ENCODE measurements at places on chromosomes 7 and 10. TPM values are rescaled to one million over a fixed set of nuclear protein-coding genes. Genes with fewer than 3 reads are reported as not detected.

Gene C10orf71
- total RNA-seq, result not detected

- peak; percentile 87 for DNase-seq
- H3K4me3 ChIP-seq, result no peak overlapping the region
- H3K36me3 ChIP-seq, result no peaks in the 10 kb centered on the region
- H3K27ac ChIP-seq, result peak overlapping the region; percentile 11
- peaks cover 33% of the 10 kb centered on the region for H3K4me1 ChIP-seq
Observed at GRCh38 chr7:90625562-90625961, 29.4 kb downstream of the CDK14 start.

- H3K27ac ChIP-seq, result no peak overlapping the region
- H3K27me3 ChIP-seq, result no peaks in the 10 kb centered on the region
- H3K4me3 ChIP-seq, result no peak overlapping the region
- DNase-seq, result no peak
Observed at GRCh38 chr7:12229046-12229445, 18.0 kb downstream of the TMEM106B start.

DNA sequence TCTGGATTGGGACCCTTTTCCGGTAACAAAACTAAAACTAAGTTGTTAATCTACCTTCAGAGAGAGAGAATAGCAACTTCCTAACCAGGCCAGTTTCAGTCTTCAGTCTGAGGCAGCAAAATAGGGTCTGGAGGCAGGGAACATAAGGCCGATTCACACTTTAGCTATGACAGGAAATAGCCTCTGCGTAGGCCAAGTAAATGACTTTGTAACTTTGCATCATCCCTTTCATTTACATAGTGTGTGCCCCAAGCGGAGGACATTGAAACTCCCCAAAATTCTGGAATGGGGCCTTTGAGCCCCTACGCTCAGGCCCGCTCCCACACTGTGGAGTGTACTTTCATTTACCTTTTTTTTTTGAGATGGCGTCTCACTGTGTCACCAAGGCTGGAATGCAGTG is 1.7 kb upstream of the UPP1 start:
- peak overlapping the region; percentile 83 for H3K27ac ChIP-seq
- DNase-seq, result no peak
- peaks cover 19% of the 10 kb centered on the region for H3K4me1 ChIP-seq
- H3K27me3 ChIP-seq, result no peaks in the 10 kb centered on the region
- no peak overlapping the region for H3K4me3 ChIP-seq

Measured in sigmoid colon (tissue), 7 donors.